ENCODE measurements at places on chromosomes 1 and 21.
A peak's percentile ranks its signal among the peaks of the same experiment; 100 is the strongest.

DNA sequence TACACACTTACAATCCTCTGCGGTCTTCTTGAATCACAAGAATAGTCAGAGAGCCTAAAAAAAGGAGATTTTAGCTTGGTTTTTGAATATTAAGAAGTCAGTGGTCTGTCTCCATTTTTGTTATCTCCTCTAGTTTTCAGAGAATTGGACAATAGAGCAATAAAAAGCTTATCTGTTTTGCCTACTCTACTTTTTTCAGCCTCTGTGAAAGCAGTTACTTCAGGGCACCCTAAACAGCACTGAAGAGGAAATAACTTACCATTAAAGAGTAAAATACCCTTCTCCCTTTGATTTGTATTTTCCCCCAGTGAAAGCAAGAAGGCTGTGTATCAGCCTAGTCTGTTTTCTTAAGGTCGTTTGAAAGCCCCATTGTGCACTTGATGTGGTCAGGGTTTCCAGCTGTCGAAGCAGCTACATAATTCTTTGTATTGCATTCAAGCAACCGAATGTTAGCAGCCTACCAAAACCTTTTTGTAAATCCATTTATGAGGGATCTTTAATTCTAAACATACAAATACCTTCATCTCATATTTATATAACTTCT is 1.0 kb downstream of the NTMT2 start:
- no peak for DNase-seq

- DNase-seq, result no peak
These were observed 44.2 kb upstream of the MAB21L3 start for GRCh38 chr1:116066868-116067565.

- DNase-seq, result peak; percentile 87
These were observed 427 bp downstream of the CKS1B start for GRCh38 chr1:154974808-154975408.

DNA sequence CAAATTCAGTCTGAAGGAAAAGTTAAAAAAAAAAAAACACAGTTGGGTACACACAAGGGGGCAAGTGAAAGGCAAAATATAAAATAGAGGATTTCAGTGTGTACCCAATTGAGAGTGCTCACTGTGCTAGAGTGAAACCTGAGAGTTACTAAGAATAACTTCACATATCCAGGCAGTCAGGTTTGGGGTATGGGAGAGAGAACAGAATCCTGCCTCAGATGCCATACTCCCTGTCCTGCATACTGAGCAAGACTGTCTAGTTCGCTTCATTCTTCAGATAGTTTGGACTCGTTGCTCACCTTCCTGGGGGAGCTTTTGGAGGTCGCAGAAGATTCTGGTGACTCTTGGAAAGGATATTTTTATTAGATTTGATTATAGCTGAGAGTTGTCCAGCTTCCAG is 20.4 kb downstream of the CEP85 start:
- DNase-seq, result no peak

DNA sequence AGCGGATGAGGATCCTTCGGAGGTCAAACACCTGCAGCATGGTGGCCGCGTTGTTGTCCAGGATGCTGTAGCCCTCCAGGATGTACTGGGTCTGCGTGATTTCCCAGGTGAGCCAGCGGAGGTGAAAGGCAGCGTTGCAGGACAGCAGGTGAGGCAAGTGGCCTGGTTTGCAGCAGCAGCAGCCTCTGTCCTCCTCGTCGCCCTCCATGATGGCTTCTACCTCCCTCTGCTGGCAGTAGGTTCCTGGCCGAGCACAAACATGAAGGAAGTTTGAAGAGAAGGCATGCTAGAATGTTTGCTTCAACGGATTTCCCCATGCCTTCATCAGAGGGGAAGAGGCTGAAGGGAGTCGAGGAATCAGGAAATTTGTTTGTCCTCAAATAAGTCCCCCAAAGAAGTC is 74.7 kb downstream of the NTPCR start:
- DNase-seq, result no peak

- DNase-seq, result peak; percentile 10
These were observed 22.8 kb downstream of the LHX4 start for GRCh38 chr1:180252638-180253536.

DNA sequence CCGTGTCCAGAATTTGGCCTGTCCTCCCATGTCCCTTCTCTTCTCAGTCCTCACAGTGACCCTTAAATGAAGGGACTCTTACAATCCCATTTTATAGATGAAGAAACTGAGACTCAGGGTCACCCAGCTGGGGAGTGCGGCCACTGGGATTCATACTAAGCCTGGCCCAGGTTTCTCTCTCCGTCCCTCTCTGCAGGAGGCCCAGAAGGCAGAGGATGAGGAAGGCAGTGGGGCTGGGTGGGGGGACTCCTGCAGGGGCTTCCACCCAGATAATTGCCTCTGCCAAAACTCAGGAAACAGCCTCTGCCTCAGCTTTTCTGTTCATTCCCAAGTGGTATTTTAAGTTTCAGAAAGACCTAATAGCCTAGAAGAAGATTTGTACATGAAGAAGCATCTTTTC is 299.8 kb downstream of the MATN1 start:
- no peak for DNase-seq

DNA sequence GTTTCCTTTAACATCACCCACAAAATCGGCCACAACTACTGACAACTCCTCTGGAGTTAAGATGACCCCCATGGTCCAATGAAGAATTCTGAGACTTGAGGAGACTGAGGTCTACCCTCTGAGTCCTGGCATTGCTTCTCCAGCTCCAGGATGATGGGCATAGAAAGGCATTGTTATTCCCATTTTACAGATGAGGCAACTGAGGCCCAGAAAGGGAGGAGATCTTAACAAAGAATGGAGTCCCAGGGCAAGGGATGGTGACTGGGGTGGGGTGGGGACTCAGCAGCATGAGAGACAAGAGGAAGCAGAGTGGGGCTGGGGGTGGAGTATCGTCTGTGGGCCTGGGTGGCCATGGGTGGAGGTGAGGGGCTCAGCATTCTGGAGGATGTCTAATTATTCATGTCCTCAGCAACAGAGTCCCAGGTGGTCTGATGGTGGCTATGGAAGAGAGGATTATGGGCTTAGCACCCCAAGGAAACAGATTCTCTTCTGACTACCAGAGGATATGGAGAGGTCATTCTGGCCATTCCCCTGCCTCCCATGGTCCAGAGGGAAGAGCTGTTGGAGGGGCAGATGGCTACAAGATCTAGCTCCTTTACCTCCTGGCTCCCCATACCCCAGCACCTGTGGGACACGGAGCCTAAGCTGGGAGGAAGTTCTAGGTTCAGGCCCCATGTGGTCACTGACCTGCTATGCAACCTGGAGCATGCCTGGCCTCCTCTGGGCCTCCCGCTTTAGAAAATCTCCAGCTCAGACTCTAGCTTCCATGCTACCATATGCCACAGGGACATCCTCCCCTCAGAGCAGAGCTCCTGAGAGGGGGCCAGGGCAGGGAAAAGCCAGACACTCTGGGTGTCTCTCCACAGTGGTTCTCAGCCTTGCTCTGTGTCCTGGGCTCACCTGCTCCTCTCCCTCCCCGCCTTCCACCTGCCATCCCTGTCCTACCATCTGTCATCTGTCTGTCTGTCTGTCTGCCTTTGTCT is 37.4 kb upstream of the DMBX1 start:
- no peak for DNase-seq

DNA sequence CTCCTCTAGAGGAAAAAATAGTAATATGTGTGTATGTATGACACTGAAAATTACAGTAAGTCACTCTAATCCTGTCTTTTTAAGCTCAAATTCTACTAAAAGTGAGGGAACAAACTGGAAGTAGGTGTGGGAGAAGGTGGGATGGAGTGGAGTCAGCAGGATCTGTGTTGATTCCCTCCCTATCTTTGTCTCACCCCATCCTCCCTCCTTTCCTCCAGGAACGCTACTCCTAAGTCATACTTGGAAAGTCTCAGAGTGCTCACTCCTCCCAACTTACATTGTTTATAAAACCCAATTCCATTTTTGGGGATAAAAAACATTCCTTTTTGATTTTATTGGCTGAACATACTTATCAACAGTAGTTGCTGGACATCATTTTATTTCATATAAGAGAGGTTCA is 14.9 kb upstream of the NUP133 start:
- no peak for DNase-seq

- DNase-seq, result no peak
These were observed 118.5 kb downstream of the PLD5 start for GRCh38 chr1:242405947-242406346.

Measured in activated CD8-positive, alpha-beta memory T cell treated with anti-CD3 and anti-CD28 coated beads for 1 hour (primary cell).